CD4-positive, alpha-beta T cell treated with Interleukin-2 at 100 ng/mL for 4 hours (primary cell): ENCODE measurements at places on chromosomes 12 and 14.
A peak's percentile ranks its signal among the peaks of the same experiment; 100 is the strongest.

- DNase-seq: no peak
These were observed 286.9 kb upstream of the PRKD1 start for GRCh38 chr14:30214461-30215090.

DNA sequence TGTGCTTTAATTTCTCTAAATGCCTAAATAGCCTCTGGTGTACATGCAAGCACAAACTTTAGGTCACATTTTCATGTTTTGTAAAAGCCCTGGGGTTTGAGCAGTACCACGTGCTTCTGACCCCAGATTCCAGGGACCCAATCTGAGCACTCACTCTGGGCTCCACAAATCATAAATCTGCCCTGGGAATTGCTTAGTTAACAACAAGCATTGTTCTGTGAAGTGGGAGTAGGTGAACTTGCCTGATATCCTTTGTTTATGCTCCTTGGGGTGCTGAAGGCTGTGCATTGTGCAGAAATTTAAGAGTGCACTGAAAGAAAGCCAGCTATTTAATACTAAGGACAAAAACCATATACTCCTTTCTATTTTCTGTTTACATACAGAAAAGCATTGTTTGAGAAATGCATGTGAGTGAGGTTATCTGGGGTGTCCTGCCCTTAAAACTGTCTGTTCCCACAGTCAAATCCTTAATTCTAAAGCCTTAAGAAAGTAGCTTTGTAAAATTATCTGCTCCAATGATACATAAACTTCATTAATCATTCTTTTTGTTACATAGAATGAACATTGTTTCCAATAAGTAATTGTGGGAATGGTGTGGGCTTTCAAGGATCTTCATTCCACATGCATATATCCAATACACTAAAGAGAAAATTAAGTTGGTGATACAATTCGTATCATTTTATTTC lies 258.6 kb upstream of the NPAS3 start:
- DNase-seq: no peak

DNA sequence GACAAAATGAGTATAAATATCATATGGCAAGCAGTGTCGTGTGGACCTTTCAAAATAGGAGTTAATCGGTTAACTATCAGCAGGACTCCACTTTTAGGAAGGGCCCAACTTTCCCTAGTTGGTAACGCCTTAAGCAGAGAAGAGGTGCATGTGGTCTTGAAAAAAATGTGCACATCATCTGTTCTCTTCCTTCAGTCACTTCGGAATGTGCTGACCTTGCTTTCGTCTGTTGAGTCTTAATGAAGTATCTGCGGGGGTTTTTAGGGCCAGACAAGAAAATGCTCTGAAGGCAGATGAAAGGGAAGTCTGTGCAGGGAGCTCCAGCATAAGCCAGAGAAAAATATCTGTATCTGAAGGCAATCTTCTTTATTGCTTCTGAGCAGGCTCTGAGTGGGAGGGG lies 185.2 kb downstream of the AEBP2 start:
- DNase-seq: no peak

DNA sequence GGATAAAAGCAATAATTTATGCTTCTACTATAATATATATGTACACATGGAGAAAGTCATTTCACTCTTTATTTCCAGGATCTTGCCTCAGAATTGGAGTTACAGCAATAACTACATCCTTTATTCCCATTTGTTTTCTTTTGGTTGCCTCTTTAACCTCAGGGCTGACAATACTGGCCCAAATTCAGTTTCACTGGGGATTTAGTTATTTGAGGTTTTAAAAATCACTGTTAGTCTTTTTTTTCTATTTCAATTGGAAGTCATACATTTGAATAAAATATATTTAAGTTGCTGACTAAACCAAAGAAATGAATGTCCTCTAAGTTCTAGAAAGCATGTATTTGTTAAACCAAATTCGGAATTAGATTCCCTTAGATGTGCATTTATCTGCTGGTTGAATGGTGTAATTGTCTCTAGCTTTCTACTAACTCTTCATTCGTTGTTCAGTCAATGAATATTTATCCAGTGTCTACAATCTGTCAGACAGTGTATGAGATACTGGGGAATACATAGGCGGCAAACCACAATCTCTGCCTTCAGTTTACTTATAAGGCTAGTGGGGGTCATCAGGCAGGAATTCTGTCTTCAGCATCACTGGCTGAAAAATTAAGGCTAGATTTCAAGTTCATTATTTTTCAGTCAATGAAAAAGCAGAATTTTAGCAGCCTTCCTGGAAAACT lies 190.8 kb upstream of the ARHGAP5 start:
- no peak for DNase-seq

DNA sequence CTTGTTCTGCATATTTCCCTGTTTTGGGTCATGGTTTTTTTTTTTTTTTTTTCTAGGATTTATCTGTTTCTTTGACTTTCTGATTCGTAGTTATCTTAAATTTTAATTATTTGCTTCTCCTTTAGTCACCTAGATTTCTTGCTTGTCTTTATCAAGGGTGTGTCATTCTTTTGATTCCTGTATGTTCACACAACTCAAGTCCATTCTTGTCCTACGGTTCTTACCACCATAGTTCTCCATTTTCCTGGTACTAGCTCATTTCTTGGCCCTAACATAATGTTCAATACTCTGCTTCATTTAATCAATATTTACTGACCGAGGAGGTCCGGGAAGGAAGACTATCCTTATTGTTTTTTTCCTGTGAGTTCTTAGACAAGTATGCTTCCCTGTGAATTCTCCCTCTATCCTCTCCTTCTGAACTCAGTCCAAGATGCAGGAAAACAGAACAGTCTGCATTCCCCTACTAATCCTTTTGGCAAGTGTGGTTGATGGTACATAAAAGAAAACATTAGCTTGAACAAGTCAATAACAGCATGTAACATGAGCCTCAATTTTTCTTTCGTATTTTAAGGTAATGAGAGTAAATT lies 1346.4 kb upstream of the SEL1L start:
- DNase-seq: no peak

DNA sequence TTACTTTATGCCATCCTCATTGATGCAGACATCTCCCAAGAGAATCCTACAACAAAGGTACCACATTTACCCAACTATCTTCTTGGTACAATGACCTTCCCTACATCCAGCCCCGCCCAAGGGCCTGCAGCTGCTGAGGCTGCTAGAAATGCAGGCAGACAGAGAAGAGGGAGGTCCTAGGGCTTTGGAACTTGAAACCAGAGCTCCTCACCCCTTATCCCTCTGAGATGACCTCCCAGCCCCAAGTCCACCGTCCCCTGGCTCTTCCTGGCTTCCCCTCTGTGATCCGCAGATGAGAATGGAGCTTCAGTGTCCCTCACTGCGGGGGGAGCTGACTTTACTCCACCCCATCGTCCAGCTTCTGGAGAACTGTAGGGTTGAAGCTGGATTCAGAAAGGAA lies 1.6 kb upstream of the TNFRSF1A start:
- no peak for DNase-seq

DNA sequence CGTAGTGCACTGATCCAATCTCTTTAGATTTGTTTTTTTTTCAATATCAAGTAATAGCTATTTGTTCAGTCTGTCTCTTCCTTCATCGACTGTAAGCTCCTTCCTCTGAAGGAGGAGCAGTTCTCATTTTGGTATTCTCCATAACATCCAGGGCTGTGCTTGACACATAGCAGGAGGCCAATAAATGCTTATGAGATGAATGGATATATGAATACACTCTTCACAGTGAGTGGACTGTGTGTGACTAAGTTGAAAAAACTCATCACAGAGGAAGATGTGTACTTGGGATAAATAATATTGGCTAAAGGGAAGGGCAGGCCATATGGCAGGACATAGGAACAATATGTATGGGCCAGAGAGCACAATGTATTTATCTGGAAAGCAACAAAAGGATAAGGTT lies 205.3 kb upstream of the PRICKLE1 start:
- DNase-seq: no peak

DNA sequence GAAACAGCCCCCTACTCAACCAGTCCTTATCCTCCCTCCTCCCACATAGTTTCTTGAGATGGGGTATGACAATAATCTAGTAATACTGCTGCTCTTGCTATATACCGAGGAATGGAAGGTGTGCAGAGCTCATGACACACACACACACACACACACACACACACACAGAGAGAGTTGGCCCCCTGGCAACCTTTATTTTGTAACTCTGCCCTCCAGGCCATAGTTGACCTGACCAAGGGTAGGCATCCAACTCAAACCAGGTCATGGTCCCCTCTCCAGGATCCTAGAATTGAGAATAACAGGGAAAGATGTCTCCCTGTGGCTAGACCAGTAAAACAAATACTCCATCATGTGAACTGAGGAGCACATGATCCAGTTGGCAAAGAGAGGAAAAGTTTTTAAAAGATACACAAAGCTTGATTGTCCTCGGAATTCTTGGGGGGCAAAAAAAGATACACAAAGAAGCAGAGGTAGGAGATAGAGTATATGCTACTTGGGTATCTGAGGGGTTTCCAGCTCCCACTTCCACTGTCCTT lies 11.3 kb downstream of the ERO1A start:
- no peak for DNase-seq

- no peak for DNase-seq
These were observed 70.5 kb downstream of the TRIM9 start for GRCh38 chr14:51024377-51024776.

- DNase-seq: no peak
These were observed 10.8 kb upstream of the TEX22 start for GRCh38 chr14:105387530-105387922.

GRCh38 chr12:11500188-11500860 lies 105.0 kb upstream of the PRB2 start:
- DNase-seq: peak; percentile 64

- no peak for DNase-seq
These were observed 75.4 kb upstream of the KCNJ8 start for GRCh38 chr12:21849878-21850277.

DNA sequence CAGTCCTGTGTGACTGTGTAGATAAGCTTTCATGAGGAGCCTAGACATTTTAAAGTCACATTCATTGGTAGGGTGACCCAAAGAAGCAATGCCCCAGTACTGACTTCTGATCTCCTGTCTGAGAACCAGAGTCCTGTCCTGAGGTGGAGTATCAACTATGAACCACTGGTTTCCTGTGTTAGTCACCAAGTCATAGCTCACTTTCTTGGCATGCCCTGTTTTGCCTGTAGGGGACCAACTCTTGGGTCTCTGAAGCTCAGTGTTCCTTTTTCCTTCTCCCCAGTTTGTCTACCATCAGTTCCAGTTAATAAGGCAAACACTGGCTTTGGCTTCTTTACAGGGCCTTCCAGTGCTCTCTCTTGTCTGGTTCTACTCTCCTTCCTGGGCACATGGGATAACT lies 97.4 kb downstream of the C12orf75 start:
- DNase-seq: no peak

- DNase-seq: no peak
These were observed 310.1 kb upstream of the DIO3 start for GRCh38 chr14:101250948-101251811.

DNA sequence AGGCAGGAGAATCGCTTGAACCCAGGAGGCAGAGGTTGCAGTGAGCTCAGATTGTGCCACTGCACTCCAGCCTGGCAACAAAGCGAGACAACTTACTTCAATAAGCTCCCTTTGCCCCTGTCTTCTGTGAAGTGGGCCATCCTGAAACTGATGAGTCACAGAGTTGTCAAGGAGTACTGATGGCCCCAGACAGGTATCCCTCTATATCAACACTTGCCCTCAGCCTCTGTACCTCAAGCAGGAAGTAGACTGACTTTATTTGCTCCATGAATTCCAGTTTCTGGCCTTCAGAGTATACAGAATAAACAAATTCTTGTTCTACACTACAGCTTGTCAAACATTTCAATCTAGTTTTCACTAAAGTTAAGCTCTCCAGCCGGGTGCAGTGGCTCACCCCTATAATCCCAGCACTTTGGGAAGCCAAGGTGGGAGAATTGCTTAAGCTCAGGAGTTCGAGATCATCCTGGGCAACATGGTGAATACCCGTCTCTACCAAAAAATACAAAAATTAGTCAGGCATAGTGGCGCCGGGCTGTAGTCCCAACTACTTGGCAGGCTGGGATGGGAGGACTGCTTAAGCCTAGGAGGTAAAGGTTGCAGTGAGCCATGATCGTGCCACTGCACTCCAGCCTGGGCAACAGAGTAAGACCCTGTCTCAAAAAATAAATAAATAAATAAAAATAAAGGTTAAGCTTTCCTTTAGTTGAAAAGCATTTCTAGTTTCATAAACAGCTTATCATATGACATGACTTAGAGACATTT lies 16.4 kb upstream of the LRP10 start:
- no peak for DNase-seq

DNA sequence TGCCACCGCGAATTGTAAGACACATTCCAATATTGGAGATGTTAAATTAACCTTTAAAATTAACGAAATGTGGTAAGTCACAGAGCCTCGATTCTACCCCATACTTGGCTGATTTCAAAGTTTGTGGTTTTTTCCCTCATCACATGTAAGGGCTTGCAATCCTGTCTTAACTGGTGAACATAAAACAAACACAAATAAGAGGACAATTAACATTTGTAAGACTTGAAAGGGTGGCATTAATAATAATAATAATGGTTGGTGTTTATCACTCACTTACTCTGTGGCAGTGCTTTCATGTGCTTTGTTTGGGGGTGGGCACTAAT lies 26.6 kb downstream of the PPFIBP1 start:
- no peak for DNase-seq

- peak; percentile 79 for DNase-seq
These were observed 647 bp upstream of the TGFB3 start for GRCh38 chr14:75982266-75983018.

DNA sequence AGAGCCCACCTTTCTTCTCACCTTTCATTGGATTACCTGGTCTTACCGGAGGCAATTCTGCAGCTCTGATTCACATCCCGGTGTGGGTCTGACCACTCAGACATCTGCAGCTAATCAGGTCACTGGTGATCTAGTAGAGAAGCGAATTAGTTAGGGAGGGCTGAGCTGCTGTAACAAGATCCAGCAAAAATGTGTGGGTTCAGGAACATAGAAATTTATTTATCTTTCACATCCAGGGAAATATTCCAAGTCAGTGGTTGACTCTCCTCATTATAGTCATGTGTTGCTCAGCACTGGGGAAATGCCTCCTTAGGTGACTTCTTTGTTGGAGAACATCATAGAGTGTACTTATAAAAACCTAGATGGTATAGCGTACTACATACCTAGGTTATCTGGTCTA lies 218.7 kb upstream of the PELI2 start:
- DNase-seq: no peak

DNA sequence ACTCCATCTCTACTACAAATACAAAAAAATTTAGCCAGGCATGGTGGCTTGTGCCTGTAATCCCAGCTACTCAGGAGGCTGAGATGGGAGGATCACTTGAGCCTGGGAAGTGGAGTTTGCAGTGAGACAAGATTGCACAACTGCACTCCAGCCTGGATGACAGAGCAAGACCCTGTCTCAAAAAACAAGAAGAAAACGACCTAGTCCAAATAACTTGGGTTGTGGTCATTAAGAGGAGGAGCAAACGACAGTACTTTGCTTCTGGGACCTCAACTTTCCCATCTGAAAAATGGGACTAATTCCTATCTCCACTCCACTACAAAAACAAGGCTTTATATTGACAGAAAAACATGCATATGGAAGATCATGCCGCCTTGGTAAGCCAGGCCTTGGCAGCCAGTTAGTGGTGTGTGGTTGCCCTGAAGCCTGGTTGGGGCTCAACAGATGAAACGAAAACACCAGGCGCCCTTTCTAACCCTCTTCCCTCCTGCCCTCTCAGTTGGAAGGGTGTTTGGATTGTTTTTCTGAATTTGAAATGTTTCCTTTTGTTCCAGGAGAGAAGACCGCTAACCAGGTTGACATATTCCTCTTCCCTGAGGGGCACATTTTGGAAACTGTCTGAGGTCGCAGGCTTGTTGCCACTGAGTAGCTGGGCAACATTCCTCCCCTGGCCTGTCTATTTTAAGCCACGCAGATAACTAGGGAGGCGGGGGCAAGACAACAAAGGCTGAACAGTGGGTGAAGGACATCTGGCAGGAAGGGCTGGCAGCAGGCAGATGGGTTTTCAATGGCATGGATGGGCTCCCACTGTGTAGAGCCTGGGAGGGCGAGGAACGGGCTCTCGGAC lies 13.7 kb upstream of the VPS37B start:
- no peak for DNase-seq
